CD4-positive, alpha-beta T cell treated with Interleukin-2 at 100 ng/mL for 4 hours (primary cell): ENCODE measurements at places on chromosomes 1 and 21.

DNA sequence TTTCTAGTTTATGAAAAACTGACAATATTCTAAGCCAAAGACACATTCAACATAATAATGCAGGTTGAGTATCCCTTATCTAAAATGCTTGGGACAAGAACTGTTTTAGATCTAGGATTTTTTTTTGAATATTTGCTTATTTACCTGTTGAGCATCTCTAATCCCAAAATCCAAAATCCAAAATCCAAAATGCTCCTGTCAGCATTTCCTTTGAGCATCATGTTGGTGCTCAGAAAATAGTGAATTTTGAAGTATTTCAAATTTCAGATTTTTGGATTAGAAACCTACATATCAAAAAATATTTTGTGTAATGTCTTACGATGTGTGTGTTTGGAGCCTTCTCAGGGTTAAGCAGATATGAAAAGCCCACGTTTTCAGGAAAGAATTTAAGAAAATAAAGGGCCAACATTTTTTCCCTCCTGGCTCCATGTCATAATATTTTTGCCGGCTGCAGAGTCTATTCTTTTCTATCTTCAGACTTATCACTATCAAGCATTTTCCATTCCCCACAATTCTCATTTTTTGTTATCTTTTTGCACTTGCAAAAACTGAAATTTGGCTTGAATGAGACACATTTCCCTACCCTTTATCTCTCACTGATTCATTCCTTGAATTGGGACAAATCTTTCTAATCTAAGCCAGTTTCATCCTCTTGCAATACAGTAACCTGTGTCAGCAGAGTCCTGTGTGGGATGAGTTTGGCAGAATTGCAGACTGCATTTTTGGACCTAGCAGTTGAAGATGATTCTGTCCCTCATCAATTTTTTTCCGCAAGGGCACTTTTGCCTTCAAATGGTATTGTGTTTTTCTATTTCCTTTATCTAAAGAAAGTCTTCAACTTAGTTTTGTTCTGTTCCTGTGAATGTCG is 233.9 kb downstream of the DISC1 start:
- no peak for DNase-seq

- no peak for DNase-seq
These were observed 574.6 kb downstream of the LMO4 start for GRCh38 chr1:87903242-87903641.

- no peak for DNase-seq
These were observed 103.8 kb downstream of the SPATA17 start for GRCh38 chr1:217734973-217735372.

- no peak for DNase-seq
These were observed 4.8 kb upstream of the RGS16 start for GRCh38 chr1:182608845-182609610.

DNA sequence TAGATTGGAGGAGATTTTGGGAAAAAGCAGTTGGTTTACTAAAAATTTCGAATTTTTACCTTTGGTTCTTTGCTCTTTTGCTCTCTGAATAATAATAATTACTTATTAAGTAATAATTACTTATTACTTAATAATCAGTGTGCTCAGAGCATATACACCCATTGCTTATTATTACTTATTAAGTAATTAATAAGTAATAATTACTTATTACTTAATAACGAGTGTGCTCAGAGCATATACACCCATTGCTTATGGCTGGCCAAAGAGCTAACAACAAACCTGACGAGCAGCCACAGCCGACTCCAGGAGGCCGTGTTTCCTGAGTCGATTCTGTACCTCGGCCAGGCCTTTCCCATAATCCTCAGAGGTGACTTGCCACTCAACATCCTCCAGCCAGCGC is 20.5 kb downstream of the SPTA1 start:
- no peak for DNase-seq

DNA sequence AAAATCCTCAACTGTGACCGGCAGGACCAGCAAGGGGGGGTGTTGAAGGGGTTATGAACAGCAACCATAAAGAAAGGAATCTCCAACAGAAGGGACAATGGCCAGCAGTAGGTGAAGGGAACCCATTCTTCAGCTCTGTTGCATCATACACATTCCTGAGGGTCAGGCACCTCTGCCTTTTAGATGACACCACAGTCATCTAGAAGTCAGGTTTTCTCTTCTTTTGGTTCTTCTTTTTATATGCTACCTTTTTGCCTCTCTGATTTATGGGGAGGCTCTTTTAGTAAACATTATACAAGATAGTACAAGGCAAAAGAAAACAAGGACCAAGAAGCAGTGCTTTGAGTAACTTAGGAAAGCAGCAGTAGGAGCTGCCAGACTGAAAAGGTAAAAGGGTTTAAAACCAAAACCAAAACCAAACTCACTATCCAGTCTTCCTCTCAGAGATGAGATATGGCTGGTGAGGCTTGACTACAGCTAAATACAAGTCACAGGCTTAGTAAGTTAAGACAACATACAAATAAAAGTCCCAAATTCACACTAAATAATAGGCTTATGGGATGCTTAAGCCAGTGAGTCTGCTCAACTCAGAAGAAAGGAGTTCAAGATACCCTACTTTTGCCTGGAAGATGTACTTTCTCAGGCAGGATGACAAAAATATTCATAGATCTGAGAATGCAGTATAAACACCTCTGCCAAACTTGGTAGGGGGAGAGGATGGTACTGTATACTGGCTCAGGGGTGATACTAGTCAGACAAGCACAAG is 4.1 kb downstream of the TEX38 start:
- peak; percentile 41 for DNase-seq

DNA sequence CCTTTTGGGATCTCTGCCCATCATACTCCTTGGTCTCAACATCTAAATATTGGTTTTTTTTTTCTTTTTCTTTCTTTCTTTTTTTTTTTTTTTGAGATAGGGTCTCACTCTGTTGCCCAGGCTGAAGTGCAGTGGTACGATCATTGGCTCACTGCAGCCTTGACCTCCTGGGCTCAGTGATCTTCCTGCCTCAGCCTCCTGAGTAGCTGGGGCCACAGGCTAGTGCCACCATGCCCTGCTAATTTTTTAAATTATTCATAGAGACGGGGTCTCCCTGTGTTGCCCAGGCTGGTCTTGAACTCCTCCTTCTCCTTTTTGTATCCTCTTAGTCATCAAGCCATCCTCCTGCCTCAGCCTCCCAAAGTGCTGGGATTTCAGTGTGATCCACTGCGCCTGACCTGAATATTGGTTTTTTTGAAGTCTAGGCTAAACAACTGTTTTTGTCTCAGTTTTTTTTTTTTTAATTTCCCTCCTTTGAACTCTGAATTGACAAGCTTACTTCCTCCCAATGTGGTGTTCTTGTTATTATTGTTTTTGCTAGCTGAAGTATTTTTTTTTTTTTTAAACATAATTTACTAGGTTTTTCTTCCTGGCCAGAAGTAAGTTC is 30.9 kb downstream of the MAPKAPK2 start:
- DNase-seq, result peak; percentile 41

DNA sequence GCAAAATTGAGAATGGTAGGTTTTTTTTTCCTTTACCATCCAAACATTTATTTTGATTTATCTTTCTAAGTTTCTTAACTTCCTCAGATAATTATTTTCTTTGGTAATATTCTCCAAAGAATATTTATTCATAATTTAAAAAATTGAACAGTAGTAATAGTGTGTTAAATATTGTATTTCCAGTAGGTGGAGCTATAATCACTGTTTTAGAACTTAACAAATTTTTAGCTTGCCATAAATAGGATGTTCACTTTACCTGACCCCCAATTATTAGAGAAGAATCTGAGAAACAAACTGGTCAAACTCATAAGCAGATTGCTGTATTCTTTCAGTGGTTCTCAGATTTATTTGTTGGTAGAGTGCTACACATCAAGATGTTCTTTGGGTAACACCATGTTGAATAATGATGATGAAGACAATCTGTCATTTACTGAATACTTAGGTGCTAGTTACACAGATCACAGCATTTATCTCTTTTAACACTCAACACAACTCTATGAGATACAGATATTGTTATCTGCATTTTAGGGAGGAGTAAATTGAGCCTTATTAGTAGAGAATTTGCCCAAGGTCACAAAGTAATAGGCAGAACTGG is 82.4 kb upstream of the GPR88 start:
- no peak for DNase-seq

GRCh38 chr1:221040101-221040500 is 160.9 kb downstream of the HLX start:
- DNase-seq, result no peak

GRCh38 chr1:55050283-55050682 is 10.9 kb downstream of the PCSK9 start:
- DNase-seq, result no peak

- DNase-seq, result no peak
These were observed 17.8 kb upstream of the TAS1R2 start for GRCh38 chr1:18877282-18877681.

- no peak for DNase-seq
These were observed 143.9 kb upstream of the UBE2U start for GRCh38 chr1:64059556-64059955.

GRCh38 chr1:173867141-173867752 is 542 bp downstream of the GAS5 start:
- no peak for DNase-seq

DNA sequence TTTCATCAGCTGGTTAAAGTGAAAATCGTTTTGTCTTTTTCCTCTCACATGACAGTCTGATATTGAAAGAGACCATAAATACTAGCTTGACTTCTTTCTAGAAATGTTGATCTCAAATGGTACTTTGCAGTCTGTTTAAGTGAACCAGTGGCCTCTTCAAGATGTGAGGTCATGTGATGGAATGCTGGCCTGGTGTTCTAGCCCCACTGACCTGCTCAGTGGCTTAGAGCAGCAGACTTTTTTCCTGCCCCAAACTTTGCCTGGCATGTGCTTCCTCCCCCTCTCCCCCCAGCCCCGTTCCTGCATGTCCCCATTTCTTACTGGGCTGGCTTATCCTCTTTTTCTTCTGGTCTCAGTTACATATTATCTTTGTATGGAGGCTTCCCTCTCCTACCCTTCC is 34.3 kb downstream of the ZYG11A start:
- no peak for DNase-seq

GRCh38 chr21:22536509-22536908 is 1538.3 kb downstream of the NCAM2 start:
- no peak for DNase-seq

DNA sequence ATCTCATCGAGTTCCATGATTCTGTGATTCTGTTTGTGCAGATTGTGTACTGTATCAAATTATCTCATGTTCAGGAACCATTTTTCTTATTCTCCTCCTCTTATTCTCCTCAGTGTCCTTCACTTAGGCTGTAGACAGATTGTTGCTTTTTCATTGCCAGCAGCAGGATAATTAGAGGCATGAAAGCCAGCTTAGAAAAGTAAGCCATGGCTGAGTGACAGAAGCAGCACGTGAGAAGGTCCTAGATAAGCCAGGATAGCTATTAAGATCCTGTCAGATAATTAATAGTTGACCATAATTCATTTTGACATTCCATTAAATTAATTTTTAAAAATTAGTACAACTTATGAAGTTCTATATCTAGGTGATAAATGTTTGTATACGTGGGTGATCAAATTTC is 60.8 kb upstream of the PRKACB start:
- DNase-seq, result no peak

DNA sequence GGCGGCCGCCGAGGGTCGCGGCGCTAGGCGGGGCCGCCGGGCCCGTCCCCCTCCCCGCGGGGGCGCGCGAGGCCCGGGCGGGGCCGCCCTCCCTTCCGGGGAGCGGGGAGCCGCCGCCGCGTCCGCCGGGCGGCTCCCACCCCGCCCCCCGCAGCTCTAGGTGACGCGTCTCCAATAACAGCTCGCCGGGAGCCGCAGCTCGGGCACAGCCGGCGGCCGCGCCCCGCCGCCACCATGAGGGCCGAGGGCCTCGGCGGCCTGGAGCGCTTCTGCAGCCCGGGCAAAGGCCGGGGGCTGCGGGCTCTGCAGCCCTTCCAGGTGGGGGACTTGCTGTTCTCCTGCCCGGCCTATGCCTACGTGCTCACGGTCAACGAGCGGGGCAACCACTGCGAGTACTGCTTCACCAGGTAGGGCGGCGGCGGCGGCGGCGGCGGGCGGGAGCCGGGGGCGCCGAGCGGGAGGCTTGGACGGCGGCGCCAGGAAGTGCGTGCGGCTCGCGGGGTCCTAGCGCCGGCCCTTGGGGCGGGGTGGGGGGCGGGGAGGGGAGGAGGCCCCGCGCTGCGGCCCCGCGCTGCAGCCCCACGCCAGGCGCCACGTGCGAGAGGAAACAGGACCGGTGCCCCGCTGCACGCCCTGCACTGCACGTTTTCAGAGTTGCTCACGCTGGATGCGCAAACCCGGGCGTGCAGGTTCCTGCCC is at the start of gene SMYD2:
SMYD2 (plus strand) TSS at position 139 of the 699 bp plus-strand sequence; CDS start at position 235, 96 bp downstream.
- peak; percentile 69 for DNase-seq

DNA sequence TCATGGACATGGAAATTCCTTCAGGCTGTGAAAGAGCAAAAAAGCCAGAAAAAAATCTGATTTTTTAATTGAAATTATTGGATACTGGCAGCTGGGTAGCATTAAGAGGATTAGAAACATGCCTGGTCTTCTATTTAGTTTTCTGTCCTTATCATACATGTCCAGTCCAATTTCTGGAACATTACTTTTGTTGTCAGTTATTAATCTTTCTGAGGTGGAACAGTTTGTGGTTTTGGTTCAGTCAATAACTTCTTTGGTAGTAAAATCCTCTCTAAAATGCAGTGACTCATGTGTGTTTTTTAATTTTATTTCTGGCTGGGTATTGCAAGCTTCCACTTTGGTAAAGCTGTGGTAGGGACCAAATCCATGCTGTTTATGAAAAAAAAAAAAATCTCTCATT is 687.0 kb upstream of the ADGRL2 start:
- no peak for DNase-seq

DNA sequence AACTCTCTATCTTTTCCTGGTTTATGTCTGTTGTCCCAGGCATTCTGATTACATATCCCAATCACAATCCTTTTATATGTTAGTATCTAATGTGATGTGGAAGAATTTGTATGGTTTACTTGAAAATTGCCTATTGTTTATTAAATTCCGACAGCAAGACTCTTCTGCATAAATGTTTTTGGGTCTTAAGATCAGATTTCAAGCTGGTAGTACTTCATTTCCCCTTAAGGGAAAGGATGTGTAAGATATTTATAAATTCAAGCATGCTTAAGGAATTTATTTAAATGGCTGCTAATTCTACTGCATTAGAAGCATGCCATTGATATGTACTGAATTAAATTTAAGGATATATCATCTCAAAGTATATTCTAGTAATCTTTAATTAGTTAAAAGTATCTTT is 20.4 kb upstream of the GPR88 start:
- DNase-seq, result no peak

- no peak for DNase-seq
These were observed 214.2 kb upstream of the DMRTA2 start for GRCh38 chr1:50637460-50637859.

- DNase-seq, result no peak
These were observed 941 bp downstream of the ELAVL4 start for GRCh38 chr1:50109647-50110075.

- DNase-seq, result no peak
These were observed 839.1 kb upstream of the ADGRL2 start for GRCh38 chr1:80961464-80962190.

- no peak for DNase-seq
These were observed 139.9 kb downstream of the DHRS3 start for GRCh38 chr1:12477936-12478611.

DNA sequence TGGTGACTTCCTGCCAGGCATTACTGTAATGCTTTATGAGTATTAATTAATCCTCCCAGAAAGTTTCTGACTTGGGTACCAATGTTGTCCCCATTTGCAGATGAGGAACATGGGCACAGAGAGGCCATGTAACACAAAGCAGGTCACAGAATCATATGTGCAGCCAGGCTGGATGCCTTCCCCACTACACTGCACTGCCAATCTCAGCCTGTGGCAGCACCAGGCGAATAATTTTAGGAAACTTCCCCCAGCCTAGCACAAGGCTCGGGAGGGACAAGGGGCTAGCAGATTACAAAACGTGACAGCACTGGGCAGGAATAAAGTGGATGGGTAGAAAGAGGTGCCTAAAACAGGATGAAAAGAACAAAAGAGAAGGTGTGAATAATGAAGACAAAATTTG is 331.7 kb upstream of the PROX1 start:
- no peak for DNase-seq
